ENCODE measurements at places on chromosomes 6 and 20.
A peak's percentile ranks its signal among the peaks of the same experiment; 100 is the strongest.

DNA sequence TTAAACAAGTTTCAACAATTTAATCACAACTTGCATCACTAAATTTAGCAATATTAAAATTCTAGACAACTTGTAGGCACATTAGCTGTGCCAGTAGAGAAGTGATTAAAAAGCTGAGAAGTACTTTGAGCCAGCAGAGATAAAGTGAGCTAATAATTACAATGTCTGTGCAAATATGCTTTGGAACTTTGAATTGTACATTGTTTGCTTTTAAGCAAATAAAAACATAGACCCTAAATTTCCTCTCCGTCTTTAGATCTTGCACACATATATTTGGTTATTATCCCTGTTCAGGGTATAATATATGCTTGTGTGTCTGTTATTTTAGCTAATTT is 44.2 kb upstream of the DEFB112 start:
- no peak for DNase-seq

GRCh38 chr20:15814360-15814759 is 758.9 kb downstream of the KIF16B start:
- no peak for DNase-seq

GRCh38 chr6:150566486-150566885 is 33.2 kb upstream of the PLEKHG1 start:
- no peak for DNase-seq

GRCh38 chr6:28737750-28738395 is 185.9 kb downstream of the TRIM27 start:
- DNase-seq, result no peak

GRCh38 chr6:125790358-125791150 is at the start of gene NCOA7:
Gene NCOA7, plus strand, starts transcription at chr6:125790960. Its CDS starts 24,395 bp downstream, at chr6:125815355.
- DNase-seq, result peak; percentile 68

DNA sequence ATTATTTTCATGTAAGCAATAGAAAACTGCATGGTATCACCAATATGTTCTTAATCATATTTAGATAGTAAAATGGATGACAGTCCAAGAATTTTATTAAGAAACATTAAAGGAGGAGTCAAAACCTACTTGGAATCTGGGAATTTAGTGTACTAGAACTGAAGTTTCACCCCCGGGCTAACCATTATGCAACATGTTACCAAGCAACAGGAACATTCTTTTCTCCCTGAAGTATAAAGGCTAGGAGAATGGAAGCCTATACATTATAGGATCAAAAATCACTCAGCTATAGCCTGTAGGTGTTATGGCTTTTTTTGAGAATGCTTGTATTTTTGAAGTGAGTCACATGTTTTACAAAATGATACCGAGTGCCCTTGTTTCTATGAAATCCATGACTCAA is 538.3 kb downstream of the GRIK2 start:
- no peak for DNase-seq

- no peak for DNase-seq
Measured at GRCh38 chr6:79764747-79765146, 133.6 kb downstream of the SH3BGRL2 start.

- no peak for DNase-seq
Measured at GRCh38 chr6:112027942-112028674, 25.8 kb upstream of the CCN6 start.

- DNase-seq, result no peak
Measured at GRCh38 chr20:43511879-43512278, 4.4 kb downstream of the L3MBTL1 start.

DNA sequence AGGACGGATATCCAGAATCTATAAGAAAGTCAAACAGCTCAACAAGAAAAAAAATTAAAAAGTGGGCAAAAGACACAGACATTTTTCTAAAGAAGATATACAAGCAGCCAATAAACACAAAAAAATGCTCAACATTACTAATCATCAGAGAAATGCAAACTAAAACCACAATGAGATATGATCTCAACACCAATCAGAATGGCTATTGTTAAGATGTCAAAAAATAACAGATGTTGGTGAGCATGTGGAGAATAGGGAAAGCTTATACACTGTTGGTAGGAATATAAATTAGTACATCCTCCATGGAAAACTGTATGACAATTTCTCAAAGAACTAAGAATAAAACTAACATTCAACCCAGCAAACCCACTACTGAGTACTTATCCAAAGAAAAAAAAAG is 23.3 kb upstream of the OSTM1 start:
- DNase-seq, result no peak

GRCh38 chr6:113405326-113406047 is 451.7 kb upstream of the MARCKS start:
- DNase-seq, result no peak

- no peak for DNase-seq
Measured at GRCh38 chr6:150925976-150926375, 60.5 kb downstream of the MTHFD1L start.

DNA sequence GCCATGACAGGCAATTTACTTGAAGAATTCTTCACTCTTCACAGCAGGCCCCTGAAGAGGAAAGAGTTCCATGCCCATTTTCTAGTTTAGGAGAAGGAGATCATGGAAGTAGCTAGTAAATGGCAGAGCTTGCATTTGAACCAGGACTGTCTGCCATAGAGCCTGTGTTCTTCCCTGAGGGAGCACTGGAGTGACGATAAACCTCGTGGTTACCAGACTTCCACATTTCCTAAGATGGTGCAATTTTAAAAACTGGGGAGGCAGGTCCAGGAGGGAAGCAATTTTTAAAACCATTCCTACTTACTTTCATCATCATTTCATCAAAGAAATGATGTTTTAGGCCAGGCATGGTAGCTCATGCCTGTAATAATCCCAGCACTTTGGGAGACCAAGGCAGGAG is 36.8 kb downstream of the STK35 start:
- no peak for DNase-seq

DNA sequence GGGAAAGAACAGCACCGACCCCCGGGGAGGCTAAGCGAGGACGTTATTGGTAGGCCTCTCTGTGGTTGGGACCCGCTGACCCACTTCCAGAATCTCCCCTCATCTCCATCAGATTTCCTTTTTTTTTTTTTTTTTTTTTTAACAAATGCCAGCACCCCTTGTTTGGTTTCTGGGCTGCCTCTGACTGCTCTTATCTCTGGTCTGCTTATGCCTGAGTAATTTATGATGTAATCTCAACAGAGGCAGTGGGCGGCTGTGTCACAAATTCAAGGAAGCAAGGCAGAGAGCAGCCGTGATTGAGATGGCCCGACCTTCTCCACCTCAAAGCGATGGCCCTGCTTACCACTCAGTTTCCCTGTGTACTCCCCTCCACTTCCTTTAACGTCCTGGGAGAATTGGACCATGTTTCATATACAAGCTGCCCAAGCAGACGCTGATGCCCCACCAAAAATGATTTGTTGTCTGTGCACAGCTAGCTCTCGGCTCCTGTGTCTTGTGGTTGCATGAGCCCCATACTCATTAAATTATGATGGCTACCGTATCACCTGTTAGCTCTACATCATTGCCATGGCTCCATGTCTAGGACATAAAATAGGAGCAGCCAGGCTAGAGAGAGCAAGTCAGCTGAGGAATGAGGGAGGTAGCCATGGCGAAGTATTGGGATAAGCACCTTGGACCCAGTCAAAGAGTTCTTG is 98.1 kb downstream of the ZNF217 start:
- DNase-seq, result no peak

DNA sequence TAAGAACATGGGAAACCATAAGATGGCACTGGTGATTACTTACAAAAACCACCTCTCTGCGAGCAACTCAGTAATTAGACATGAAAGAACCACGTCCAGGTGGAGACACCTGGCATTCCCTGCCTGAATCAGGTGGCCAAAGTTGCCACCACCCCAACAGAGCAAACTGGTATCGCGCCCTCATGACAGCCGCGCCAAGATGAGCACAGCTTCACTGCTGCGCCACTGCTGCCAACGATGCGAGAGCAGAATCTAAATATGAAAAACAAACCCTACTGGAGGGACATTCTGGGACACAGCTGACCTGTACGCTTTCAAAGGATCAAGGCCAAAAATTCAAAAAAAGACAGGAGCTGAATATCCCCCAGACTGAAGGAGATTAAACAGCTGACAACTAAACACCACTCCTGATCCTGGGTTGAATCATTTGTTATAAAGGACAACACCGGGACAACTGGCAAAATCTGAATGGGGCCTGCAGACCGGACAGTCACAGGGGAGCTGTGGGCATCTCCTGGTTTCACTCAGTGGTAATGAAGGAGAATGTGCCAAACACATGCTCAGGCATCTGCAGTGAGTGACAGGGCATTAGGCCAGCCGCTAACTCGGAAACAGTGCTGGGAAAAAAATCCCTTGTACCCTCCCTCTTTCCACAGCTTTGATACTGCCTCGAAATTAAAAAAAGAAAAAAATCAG is 17.4 kb downstream of the CST7 start:
- DNase-seq, result no peak

GRCh38 chr20:10539818-10540553 is 104.9 kb downstream of the SLX4IP start:
- DNase-seq, result no peak

GRCh38 chr6:332671-333070 is 40.4 kb downstream of the DUSP22 start:
- no peak for DNase-seq

DNA sequence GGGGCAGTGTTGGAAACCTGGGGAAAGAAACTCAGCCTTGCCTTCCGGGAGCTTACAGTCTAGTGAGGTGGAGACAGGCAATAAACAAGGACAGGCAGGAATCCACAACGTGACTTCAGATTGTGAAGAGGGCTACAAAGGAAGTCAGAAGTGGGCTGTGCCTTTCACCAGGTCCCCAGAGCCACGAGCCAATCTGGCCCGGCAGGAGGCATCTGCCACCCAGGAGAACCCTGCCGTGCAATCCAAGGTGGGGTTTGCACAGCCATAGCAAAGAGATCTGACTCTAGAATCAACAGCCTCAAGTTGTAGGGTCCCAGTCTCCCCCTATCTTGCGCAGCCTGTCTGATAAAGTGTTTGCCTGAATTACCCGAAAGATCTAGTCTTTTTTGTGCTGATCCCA is 5.5 kb downstream of the SLC32A1 start:
- DNase-seq, result no peak

GRCh38 chr20:4297127-4297826 is 281.9 kb upstream of the RNF24 start:
- no peak for DNase-seq

- DNase-seq, result no peak
Measured at GRCh38 chr6:107667790-107668189, 156.3 kb downstream of the SCML4 start.

DNA sequence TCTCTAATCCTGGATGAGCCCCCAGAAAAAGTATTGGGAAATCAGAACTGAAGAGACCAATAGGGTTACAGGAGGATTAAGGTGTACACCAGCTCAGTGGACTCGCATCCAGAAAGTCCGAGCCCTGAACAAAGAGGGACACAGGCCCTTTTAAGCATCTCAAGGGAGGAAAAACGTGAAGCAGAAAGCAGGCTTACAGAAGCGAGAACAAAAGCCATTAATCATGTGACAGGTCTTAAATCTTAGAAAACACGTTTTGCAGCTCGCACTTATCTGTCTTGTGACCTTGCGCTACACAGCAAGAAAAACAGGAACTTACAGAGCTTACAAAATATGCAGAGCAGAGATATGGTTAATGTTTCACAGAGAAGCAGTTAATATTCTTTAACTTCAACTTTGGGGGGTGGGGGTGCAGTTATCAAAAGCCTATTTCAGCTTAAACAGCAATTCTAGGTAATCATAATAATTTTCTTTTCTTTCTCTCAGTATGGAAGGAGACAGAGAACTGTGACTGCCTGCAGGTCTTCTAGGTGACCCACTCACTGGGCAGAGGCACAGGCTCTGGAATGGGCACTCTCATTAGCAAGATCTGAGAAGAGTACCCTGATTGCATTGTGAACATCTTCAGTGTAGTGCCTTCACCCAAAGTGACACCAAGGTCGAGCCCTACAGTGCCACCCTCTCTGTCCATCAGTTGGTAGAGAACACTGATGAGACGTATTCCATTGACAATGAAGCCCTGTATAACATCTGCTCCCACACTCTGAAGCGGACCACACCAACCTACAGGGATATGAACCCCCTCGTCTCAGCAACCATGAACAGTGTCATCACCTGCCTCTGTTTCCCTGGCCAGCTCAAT is 65.0 kb upstream of the MOCS1 start:
- DNase-seq, result no peak

DNA sequence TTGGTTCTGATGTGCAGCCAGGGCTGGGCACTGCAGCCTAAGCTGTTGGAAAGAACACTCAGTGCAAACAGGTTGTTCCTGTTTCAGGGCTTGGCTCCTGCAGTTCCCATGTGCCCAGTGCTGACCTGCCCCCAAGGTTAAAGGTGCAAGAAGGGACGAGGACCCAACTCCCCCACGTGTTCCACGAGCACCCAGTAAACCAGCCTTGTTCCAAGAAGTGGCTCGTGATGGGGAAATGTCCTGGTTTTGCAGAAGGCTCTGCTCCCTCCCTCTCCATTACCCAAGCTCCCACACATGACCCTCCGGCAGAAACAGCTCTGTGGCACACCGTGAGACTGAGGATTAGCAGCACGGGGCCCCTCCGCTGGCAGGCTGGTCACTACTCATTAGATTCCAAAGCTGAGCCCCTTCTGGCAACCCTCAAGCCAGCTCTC is 9.4 kb downstream of the ACSS1 start:
- DNase-seq, result no peak

- DNase-seq, result no peak
Measured at GRCh38 chr20:33664762-33665144, 2.0 kb upstream of the ACTL10 start.

- DNase-seq, result no peak
Measured at GRCh38 chr6:33144373-33144772, 47.9 kb downstream of the COL11A2 start.

- DNase-seq, result no peak
Measured at GRCh38 chr20:57869951-57870315, 160.1 kb upstream of the PMEPA1 start.

DNA sequence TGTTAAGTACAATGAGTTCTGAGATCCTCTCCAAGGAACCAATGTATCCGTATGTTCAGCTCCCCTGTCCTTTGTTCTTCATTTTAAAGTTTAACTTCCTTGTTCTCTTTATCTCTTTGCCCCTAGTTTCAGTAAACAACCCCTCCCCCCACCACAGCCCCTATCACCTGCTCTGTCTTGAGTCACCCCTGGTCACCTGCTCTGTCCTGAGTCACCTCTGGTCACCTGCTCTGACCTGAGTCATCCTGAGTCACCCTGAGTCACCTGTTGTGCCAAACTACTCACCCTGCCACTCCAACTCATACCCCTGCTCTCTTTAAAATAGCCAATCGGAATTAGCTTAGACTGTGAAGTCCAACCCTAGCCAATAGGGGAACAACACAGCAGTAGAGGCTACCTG is 288.7 kb upstream of the CDYL start:
- peak; percentile 63 for DNase-seq

- DNase-seq, result no peak
Measured at GRCh38 chr6:157524735-157525134, 143.7 kb downstream of the ZDHHC14 start.
